PC-3 (cell line): ENCODE measurements at places on chromosomes 4 and X. TPM values are rescaled to one million over a fixed set of nuclear protein-coding genes. Genes with fewer than 3 reads are reported as not detected.

Gene PAGE1
- total RNA-seq = 1.7 and 4.5 TPM in 2 replicates

GRCh38 chr4:149910604-149911350, 95.1 kb upstream of the IQCM start:
- H3K27me3 ChIP-seq = no peaks in the 10 kb centered on the region
- H3K27ac ChIP-seq = no peak overlapping the region
- DNase-seq = no peak
- no peaks in the 10 kb centered on the region for H3K36me3 ChIP-seq

DNA sequence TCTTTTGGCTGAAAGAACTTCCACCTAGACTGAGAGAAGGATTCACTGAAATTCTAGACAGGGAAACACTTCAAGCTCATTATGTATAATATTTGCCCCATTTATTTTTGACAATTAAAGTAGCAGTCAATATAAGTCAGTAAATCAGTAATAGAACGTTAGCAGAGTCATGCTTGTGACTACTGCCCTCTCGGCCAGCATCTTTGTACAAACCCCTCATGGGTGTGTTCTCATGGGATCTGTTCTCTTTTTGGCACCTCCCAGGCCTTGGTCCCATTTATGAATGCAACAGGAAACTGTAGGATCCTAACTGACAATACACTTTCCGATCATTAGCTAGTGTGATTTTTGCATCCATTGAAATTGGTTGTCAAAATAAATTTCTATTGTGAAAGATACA, 2.9 kb downstream of the MSL3 start:
- no peak overlapping the region for H3K4me3 ChIP-seq
- H3K27ac ChIP-seq = no peak overlapping the region
- DNase-seq = no peak
- H3K36me3 ChIP-seq = peaks cover 26% of the 10 kb centered on the region
- H3K27me3 ChIP-seq = no peaks in the 10 kb centered on the region

- H3K4me1 ChIP-seq = peaks cover 15% of the 10 kb centered on the region
- H3K27ac ChIP-seq = no peak overlapping the region
- H3K36me3 ChIP-seq = no peaks in the 10 kb centered on the region
- H3K27me3 ChIP-seq = no peaks in the 10 kb centered on the region
- DNase-seq = no peak
Observed at GRCh38 chrX:9458516-9459078, 6.3 kb upstream of the TBL1X start.

DNA sequence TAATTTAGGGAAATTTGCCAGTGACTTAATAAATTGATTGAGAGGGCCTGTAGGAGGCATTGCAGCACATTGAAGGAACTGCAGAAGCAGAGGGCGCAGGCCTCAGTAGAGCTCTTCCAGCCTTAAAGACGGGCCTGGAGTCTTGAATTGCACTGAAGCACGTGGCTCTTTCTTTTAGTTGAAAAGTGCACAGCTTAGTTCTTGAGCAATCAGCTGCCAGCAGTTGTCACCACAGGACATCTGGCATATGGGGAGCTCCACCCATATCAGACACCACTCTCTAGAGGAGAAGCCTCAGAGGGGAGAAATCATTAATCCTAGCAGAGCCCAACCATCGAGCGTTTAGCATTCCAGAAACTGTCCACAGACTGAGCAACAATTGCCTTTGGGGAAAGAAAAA, 16.0 kb upstream of the FGF16 start:
- H3K4me3 ChIP-seq = no peak overlapping the region
- peaks cover 42% of the 10 kb centered on the region for H3K4me1 ChIP-seq
- no peak for DNase-seq
- no peaks in the 10 kb centered on the region for H3K27me3 ChIP-seq
- no peaks in the 10 kb centered on the region for H3K36me3 ChIP-seq

Gene ZNF711
- 0.86 and 1.6 TPM in 2 replicates for total RNA-seq
